ENCODE measurements at places on chromosomes 3 and 15. TPM values are rescaled to one million over a fixed set of nuclear protein-coding genes. Genes with fewer than 3 reads are reported as not detected.

GRCh38 chr15:77505556-77505955 lies 84.9 kb downstream of the HMG20A start:
- DNase-seq: no peak

- DNase-seq: no peak
These were observed 210.5 kb downstream of the GABRB3 start for GRCh38 chr15:26562336-26562735.

GRCh38 chr15:64706011-64706911 lies 69.1 kb downstream of the RBPMS2 start:
- no peak for DNase-seq

- no peak for DNase-seq
These were observed 12.9 kb upstream of the APEH start for GRCh38 chr3:49661281-49661680.

- no peak for DNase-seq
These were observed 39.2 kb downstream of the SNX4 start for GRCh38 chr3:125480656-125481374.

The RETNLB gene
- total RNA-seq: not detected

The ZNF80 gene
- total RNA-seq: not detected

DNA sequence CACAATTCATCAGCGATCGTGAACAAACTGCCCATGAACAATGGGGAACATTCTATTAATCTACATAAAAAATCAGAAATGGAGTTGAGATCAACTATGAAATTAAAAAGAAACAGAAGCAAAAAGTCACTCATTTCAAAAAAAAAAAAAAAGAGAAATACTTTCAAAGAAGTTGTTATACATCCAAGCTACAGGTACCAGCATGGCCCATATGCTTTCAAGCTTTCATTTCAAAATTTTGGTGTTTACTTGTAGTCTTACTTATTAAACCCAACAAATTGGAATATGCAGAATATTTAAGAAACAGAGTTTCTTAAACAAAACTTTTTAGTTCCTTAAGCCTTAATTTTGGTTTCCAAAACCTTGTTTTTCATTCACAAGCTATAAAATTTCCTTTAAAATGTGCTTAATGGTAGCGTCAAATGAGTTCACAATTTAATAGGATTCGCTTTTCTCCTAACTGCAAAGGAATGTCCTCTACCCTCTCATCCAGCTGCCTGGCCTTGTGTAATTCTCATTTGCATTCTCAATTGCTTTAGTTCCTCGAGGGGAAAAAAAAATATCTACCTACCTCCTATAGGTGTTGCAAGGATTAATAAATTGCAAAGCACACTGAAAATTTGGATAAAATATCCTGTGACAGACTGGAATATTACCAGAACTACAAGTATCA lies 565.2 kb downstream of the ROBO1 start:
- DNase-seq: no peak

The ALDH1A2 gene
- total RNA-seq: 3.7 TPM

The ADIPOQ gene
- total RNA-seq: not detected

The PLS1 gene
- 5.9 TPM for total RNA-seq

The FOXP1 gene
- 148 TPM for total RNA-seq

- peak; percentile 63 for DNase-seq
These were observed 408 bp downstream of the WDR82 start for GRCh38 chr3:52277972-52278509.

DNA sequence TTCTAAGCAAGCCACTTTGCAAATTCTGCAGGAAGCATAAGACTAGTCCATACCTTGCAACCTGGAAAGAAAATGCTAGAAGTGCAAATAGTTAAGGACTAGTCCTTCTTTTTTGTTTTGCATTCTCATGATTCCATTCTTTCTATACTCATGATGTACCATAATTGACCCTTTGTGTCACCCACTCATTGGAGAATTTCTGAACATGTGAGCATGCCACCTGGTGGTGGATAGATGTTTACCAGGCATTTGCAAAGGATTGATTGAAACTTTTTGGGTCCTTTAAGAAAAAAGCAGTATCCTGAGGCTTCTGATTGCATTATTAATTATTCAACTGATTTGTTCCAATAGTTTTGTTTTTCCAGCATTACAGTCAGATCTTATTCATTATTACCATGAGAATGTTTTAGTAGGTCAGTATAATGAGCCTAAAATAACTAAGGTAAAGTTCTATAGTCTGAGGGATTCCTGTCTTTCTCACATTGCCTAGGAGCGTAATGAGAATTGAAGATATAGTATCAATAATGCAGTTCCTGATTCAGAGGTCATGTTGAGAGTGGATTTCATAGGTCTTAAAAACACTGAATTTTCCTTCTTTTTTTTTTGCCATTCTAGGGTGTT lies 20.2 kb upstream of the DIPK2A start:
- no peak for DNase-seq

The SIDT1 gene
- 45.0 TPM for total RNA-seq

- DNase-seq: no peak
These were observed 22.4 kb downstream of the DUOX2 start for GRCh38 chr15:45091576-45091975.

- DNase-seq: no peak
These were observed 188.9 kb upstream of the MEIS2 start for GRCh38 chr15:37289109-37289765.

The SLC30A4 gene
- 11.4 TPM for total RNA-seq

The VGLL4 gene
- total RNA-seq: 64.5 TPM

DNA sequence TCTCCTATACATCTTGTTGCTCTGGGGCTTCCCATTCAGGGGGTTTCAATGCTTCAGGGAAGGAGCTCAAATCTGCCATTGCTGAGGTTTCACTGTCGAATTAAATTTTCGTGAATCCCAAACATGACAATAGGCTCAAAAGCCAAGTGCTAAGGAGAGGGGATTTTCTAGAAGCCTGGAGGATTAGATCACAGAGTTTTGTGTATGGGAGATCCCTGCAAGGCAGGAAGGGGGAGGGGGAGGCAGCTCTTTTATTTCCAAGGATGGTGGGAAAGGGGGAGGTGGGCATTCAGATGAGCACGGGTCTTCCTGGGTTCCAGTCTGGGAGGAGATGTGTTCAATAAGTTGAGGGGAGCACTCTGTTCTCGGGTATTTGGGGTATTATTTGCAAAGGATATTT lies 69.9 kb upstream of the DLG1 start:
- DNase-seq: no peak

DNA sequence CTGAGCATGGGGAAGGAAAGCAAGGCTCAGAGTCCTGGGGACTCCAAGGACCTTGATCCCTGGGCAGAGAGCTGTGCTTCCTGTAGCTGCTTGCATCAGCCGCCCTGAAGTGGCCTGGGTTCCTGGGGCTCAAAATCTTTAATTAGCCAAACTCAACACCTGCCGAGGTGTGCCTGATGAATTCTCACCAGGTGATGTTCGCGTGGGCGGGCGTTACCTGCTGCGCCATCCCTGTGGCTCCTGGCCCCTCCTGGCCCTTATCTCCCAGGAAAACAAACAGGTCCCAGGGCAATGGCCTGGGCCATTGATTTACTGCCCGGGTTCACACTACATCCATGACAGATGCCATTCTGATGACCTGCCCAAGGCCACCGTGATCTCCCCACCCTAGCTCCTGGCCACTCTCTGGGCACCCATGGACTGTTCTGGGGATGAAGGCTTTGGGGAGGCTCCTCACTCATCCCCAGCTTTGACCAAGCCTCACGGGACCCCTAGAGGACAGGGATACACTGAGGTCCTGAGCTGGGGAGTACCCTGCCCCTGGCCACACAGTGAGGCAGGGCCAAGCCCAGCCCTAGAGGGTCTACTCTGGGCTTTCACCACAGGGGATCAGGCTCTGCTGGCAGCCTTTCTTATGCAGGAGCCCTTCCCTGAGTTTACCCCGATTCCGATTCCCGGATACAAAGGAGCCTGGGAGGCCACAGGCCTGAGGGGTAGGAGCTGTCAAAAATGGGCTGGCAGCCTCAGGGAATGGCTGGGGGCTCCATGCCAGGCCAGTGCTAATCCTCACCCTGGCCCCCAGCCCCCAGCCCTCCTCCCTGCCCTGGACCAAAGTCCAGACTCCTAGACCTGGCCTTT lies 5.7 kb downstream of the SLC38A3 start:
- DNase-seq: no peak

The PP2D1 gene
- total RNA-seq: not detected

The NXPE3 gene
- 59.7 TPM for total RNA-seq

DNA sequence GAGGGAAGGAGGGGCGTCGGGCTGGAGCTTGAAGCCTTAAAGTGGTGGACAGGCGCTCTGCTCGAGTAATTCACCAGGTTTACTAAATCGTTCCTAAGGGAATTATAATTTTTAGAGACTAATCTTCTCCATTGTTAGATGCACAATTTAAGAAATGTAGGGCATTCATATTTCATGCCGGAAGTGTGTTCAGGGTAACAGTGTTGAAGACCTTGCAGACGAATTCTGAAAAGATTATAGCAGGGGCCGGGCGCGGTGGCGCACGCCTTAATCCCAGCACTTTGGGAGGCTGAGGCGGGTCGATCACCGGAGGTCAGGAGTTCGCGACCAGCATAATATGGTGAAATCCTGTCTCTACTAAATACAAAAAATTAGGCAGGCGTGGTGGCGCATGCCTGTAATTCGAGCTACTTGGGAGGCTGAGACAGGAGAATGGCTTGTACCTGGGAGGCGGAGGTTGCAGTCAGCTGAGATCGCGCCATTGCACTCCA lies 365 bp upstream of the GTF2A2 start:
- no peak for DNase-seq

DNA sequence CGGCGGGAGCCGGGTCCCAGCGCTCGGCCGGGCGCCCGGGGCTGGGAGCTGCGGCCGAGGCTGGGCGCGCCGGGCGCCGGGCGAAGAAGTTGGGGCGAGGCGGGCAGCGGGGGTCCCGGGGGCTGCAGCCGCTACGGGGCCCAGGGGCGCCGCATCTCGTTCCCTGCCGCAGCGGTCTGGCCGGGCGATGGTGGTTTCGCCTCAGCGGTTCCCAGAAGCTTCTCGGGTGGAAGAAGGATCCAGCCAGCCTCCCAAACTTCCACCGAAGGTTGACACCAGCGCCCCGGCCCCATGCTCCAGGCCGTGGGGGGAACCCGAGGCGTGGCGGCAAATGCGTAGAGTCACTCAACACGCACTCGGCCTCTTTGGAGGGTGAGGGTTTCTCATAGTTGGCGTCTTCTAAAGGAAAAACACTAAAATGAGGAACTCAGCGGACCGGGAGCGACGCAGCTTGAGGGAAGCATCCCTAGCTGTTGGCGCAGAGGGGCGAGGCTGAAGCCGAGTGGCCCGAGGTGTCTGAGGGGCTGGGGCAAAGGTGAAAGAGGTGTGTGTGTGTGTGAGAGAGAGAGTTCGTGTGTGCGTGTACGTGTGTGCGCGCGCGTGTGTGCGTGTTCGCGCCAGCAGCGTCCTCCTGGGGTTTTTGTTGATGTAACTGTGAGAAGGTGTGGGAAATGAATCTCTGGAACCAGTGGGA lies 940 bp downstream of the BOC start:
- no peak for DNase-seq

The MASP1 gene
- total RNA-seq: 15.1 TPM

The GMNC gene
- total RNA-seq: 2.3 TPM

DNA sequence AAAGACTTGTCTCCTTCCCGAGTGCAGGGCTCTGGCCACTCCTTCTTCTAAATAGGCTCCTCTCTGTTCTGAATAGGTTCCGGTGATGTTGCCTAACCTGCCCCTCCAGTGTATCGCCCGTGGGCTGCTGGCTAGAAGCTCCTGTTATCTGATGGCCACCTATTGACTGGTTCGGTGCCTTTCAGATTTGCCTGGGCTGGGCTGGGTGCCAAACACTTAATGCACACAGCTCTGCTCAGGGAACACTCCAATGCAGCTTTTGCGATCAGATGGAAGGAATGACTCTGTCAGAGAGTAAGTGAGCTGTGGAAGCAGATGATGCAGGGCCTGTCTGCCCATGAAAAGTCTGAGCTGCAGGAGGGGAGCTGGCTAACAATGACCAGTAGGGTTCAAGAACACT lies 112.9 kb downstream of the CORO2B start:
- DNase-seq: no peak

GRCh38 chr3:149087208-149087607 lies 875 bp upstream of the HLTF start:
- no peak for DNase-seq

The CADM2 gene
- 332 TPM for total RNA-seq

DNA sequence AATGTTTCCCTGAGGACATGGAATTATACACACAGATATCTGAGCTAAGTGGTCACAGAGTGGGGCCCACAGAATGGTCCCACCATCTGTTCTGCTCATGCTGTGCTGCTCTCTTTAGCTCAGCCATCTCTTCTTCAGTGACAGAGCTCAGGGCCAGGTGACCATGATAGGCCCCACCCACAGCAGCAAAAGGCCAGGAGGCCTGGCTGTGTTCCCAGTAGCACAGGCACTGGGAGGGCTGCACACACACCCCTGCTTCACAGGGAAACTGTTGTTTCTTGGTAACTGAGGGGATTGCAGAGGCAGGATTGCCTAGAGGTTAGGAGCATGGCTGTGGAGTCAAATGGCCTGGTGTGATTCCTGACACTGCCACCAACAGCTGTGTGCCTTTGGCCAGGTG lies 4.8 kb upstream of the FBXW12 start:
- no peak for DNase-seq

DNA sequence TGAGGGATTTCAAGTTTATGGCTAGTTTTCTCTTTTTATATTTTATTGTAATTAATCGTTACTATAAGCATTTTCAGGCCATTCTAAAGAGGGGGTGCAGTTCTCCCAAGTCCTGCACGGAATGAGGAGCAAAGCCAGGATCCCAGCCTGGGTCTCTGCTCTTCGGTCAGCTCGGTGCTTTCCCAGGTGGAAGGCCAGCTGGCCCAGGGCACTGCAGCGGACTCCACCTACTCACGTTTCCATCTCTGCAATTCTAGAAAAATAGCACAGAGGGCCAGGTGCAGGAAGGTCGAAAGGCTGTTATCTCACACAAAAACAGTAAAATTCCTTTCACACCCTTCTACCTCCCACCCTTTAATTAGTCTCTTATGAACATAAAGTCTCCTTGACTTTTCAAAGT lies 59.5 kb upstream of the HES1 start:
- DNase-seq: no peak

- DNase-seq: no peak
These were observed 102.4 kb downstream of the NR1D2 start for GRCh38 chr3:24047513-24047912.

GRCh38 chr15:48472756-48473155 lies 141.5 kb downstream of the DUT start:
- DNase-seq: no peak

- DNase-seq: no peak
These were observed 99.2 kb downstream of the AGBL1 start for GRCh38 chr15:86178845-86179244.

The ADCY5 gene
- 68.3 TPM for total RNA-seq

DNA sequence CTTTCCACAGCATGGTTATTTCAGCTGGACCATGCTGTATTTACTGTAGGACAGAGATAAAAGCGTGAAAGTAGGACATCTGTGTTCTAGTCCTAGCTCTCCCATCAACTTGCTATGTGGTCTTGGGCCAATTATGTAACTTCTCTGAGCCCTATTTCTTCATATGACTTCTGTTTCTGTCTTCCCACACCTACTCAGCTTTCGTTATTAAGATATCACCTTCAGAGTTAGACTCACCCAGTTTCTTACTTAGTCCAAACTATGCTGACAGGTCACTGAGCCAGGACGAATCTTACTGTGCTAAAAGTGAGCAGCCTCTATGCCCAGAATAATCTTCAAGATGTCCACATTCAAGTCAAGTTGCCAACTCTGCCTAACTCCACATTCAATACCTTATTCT lies 283.7 kb downstream of the IL5RA start:
- no peak for DNase-seq

- no peak for DNase-seq
These were observed 361.9 kb downstream of the CLSTN2 start for GRCh38 chr3:140296796-140297352.

The CACNA2D2 gene
- 17.3 TPM for total RNA-seq

GRCh38 chr3:48180021-48180420 lies 8.2 kb downstream of the CDC25A start:
- no peak for DNase-seq

- DNase-seq: no peak
These were observed 45.4 kb downstream of the GOLGA6L2 start for GRCh38 chr15:23401627-23402026.

The CILP gene
- 0.59 TPM for total RNA-seq

Measured in dorsolateral prefrontal cortex (tissue), 122 donors.